Ascending aorta (tissue), 2 donors: ENCODE measurements at places on chromosomes 4 and X.

GRCh38 chrX:10649265-10649664, 28.9 kb upstream of the MID1 start:
- DNase-seq, result no peak

GRCh38 chrX:43527801-43528200, 128.3 kb upstream of the MAOA start:
- no peak for DNase-seq

- DNase-seq, result no peak
These were observed 20.6 kb upstream of the FTHL17 start for GRCh38 chrX:31092476-31092875.

GRCh38 chr4:3512719-3513118, 19.5 kb downstream of the LRPAP1 start:
- DNase-seq, result no peak

DNA sequence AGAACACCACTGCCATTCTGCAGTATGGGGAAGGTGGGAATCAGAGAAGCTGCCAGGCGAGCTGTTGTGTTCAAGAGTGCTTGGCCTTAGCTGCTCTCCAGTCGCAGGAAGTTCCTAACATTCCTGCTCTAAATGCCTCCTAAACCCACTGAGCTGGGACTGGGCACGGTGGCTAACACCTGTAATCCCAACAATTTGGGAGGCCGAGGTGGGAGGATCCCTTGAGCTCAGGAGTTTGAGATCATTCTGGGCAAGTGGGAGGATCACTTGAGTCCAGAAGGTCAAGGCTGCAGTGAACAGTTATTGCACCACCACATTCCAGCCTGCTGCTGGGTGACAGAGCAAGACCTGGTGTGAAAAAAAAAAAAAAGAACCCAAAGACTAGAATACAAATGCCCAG, 690.3 kb upstream of the FAM241A start:
- DNase-seq, result no peak

DNA sequence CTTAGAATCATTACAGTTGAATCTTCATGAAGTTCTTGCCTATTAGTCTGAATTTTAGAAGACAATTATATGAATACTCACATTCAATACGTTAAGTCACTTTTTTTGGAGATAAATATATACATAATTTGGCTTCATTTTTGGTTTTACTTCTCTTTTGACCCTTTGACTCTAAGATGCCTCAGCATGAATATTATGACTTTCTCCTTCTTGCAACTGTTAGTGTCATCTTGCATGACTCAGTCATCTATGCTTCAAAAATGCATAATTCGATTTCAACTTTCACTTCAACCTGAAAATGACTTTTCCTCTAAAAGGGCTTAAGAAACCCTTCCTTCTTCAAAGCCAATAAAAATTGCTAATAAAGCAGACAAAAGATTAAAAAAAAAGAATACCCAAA, 1427.5 kb downstream of the ADGRL3 start:
- DNase-seq, result no peak

DNA sequence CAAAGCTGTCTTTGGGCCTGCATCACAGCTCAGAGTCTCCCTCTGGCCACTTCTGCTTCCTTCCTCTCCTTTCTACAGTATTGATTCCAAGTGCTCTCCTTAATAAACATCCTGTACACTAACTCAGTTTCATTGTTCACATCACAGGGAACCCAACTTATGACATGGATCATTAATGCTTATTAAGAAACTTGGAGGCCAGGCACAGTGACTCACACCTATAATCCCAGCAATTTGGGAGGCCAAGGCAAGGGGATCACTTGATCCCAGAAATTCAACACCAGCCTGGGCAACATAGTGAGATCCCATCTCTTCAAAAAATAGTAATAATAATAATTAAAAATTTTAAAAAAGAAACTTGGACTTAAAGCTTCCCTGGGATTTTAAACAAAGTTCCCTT, 89.2 kb upstream of the EFHC2 start:
- DNase-seq, result no peak

DNA sequence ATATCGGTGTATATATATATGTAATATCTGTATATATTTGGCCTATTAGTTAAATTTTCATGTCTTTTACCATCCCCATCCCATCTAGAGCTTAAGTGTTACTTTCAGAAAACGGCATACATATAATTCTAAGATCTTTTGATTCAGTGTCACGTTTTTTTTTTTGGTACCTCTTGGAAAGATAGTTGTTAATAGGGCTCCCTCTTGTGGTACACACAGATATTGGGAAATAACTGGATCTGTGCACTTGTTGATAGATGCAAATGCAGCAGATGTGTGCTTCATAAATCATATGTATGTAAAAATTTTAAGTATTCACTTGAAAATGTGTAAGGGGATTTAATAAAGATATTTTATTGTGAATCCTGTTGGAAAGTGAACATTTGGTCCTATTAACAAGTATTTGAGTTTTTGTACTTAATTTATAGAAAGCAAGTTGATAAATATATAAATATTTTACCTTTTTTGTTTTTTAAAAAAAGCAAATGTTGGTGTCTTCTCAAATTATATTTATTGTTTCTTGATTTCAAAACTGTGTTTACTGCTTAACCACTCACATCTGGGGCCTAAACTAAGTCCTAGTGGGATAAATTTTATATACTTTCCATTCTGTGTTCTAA, 74.7 kb downstream of the PAQR3 start:
- no peak for DNase-seq

- no peak for DNase-seq
These were observed 70.5 kb upstream of the MXD4 start for GRCh38 chr4:2332201-2332975.

DNA sequence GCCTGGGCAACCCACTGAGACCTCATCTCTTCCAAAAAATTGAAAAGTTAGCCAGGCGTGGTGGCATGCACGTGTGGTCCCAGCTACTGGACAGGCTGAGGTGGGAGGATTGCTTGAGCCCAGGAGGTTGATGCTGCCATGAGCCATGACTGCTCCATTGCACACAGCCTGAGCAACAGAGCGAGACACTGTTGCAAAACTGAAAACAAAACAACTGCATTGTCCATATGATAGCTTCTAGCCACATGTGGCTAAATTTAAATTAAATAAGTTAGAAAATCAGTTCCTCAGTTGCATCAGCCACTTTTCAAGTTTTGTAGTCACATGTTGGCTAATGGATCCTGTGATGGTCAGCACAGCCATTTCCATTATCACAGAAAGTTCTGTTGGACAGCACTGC, 67.9 kb downstream of the GAB1 start:
- DNase-seq, result no peak

- DNase-seq, result no peak
These were observed 129.1 kb downstream of the USP46 start for GRCh38 chr4:52529983-52530382.

- DNase-seq, result peak; percentile 44
These were observed 127.4 kb downstream of the HMX1 start for GRCh38 chr4:8744083-8744805.

DNA sequence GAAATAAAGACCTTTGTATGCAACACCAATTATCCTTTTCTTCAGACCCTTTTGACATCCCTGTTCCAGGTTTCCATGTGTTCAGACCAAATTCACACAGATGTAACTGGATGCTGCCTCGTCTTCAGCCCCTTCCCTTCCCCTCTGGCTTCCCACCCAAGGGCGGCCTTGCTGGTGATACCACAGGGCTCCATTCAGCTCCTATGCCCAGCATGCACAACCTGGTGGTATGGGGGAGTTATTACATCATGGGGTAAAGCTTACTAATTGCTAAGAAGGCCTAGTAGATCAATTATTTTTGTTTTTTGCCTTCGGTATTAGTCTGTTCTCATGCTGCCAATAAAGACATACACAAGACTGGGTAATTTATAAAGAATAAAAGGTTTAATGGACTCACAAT, 317.0 kb upstream of the CXXC4 start:
- no peak for DNase-seq

DNA sequence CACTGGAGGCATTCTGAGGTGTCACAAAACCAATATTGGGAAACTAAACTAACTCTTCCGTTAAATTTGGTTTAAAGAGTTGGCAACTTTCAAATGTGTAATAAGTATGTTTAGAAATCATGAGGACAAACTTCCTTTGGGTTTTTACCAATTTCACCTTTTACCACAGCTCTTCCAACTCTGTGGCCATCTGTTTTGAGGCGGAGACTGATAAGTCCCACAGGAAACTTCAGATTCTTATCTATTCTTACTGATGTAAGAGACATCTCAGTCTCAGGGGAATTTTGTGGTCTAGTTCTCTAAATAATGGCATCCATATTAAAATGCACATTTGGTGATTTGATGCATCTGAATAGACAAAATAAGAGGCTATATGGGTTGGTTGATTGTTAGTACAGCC, 229.2 kb upstream of the AFF2 start:
- no peak for DNase-seq

DNA sequence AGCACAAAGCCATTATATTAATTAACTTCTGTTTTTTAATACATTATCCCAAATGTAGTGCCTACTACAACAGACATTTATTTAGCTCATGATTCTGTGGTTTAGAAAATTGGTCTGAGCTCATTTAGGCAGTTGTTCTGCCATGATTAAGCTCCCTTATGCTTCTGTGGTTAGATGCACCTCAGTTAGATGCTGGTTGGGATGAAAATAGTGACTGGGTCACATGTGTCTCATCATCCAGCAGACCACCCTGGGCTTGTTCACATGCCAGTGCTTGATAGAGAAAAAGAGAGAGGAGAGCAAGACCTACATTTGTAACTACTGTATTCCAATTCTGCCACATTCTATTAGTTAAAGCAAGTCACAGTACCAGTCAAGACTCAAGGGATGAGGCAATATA, 376.4 kb upstream of the GNPDA2 start:
- DNase-seq, result no peak

DNA sequence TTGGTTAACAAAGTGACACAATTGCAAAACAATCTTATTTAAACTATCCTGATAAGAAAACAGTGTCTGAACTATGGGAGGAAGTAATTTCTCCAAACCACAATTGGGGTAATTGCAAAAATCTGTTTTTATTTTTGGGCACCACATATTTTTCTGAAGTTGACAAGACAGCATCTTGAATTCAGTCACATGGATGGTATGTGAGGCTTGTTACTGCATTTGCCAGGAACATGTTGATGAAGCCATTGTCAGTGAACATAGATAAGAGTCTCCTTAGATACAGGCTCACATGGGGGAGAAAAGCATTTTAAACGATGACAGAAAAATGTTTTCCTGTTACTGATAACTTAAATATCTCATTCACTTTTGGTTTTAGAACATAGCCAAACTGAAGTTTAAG, 5.5 kb upstream of the USP53 start:
- DNase-seq, result no peak

- no peak for DNase-seq
These were observed 195.2 kb upstream of the STK26 start for GRCh38 chrX:131827935-131828334.

- no peak for DNase-seq
These were observed 384.3 kb downstream of the GPM6A start for GRCh38 chr4:175427751-175428150.

- no peak for DNase-seq
These were observed 18.8 kb upstream of the RASL11B start for GRCh38 chr4:52843351-52843750.

GRCh38 chr4:177907736-177908424, 465.6 kb upstream of the AGA start:
- DNase-seq, result no peak

DNA sequence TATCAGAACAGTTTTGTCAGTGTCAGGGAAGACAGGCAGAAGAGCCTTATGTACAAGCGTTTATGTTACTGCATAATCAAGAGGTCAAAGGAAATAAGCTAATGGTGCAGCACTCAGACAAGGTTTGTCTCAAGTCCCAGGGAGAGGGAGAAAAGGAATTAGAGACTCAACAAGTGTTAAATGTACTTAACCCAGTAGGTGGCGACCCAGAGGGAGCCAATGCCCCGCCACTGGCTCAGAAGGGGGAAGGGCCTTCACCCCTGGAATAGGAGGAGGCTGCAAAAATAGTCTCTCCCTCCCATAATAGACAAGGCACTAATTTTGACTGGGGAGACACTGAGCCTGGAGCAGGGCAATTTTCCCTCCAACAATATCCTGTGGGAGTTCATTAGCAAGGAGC, 14.1 kb upstream of the PAPSS1 start:
- DNase-seq, result no peak

DNA sequence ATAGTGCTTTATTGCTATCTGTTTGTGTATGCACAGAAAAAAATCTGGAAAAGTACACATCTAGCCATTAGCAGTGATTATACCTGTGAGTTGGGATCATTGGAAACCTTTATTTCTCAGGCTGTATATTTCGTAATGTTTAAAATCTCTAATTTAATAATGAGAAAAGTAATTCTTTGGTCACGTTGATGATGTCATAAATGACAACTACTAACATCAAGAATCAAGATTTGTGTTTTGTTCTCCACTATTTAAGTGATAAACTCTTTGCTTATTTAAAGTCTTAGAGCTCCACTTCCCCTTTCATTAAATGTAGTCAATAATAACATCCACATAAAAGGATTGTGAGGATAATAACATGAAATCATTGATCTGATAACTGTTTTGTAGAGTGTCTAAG, 126.2 kb downstream of the TMA16 start:
- DNase-seq, result no peak

DNA sequence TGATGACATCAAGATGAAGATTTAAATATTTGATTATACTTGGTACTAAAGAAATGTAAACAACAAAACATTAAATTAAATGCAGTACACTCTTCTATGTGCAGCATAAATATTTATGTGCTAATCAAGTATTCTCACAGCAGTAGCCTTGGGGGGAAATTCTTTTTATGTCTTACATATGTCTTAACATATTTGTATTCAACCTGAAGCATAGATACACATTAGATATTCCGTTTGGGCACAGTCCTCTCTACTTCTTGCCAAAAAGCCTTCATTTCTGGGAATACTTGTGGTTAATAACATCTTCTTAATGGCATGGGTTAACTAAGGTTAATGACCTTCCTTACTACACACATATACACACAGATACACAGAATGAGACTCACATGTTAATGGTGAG, 19.8 kb downstream of the TMPRSS11F start:
- no peak for DNase-seq
